KG1 (cell line): ENCODE measurements at places on chromosomes 11 and 22.
A peak's percentile ranks its signal among the peaks of the same experiment; 100 is the strongest.

GRCh38 chr22:38124236-38124974 is 13.9 kb upstream of the BAIAP2L2 start:
- no peak for DNase-seq

DNA sequence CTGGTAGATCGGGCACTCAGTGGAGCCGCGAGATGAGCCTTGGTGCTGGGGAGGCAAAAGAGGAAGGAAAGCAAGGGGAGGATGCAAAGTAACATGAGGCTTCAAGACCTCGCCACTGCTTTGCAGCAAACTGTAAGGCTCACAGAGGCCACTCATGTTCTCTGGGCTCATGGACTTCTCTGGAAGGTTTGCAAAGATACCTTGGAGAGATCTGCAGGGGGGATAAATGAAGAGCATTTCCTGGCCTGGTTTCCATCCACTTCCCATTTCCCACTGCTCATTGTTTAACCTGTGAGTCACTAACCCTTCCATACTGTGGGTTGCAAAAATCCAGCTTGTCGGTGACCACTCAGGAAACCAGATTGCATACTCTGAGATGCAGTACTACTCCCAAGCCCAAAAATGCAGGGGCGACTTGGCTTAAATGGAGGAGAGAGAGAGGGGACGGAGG is 38.5 kb downstream of the OSBP2 start:
- peak; percentile 10 for DNase-seq

DNA sequence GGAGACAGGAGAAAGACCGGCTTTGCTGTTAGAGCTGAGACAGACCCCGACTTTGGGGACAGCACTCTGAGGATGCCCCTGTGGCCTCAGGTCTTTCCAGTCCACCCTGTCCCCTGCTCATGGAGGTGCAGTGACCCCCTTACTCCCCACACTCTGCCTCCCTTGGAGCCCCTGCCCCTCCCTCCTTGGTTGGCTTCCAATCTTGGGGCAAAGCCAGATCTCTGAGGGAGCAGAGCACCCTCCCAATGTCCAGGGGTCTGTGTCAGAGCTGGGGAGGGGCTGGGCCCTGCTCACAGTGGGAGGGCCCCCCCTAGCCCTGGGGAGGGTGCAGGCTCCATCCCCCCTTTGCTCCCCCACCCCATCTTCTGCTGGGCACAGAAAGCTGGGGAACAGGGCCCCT is 50.0 kb downstream of the IGLL1 start:
- no peak for DNase-seq

DNA sequence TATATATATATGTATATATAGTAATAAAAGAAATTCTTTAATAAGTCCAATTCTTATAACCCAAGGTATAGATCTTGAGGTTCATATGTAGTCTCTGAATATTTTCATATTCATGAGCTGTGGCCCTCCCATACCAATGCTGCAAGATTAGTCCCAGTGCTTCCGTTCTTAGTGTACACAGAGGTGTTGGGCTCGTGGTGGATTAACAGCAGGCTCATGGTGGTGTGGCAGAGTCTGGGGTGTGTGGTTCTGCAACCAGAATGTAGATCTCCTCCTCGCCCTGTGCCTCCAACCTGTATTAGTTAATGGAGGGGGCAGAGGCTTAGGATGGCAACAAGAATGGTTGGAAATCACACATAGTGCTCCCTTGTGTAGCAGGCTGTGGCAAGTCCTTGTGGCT is 16.8 kb downstream of the PRDM10 start:
- no peak for DNase-seq

DNA sequence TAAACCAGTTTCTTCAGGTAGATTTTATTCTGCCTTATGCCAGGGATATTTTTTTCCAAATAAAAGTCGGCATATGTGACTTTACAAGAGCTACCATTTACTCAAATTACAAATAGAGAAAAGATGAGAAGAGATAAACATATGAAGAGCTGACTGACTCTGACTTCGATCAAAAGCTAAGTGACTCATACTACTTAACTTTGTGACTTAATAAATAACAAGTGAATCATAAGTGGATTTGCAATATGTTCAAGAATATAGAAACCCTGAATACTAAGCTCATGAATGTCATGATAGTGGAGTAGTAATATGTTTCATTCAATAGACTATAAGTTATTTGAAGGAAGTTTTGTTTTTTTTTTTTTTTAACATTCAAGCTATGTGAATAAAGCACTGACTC is 130.5 kb upstream of the ANO3 start:
- DNase-seq, result no peak

DNA sequence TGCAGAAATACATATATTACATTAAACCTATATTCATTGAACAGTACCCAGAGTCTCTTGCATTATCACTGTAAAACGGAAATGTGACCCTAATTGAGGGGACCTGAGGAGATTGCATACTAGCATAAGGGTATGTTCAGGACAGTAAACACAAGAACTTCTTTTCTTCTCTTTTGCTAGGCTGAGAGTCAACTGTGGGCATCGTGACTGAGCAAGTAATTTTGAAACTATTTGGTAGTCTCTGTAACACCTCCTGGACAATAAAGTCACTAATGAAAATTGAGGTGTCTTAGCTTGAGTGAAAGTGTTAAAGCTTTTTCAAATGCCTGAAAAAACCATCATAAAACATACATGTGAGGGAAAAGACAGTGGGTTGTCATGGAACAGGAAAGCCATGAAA is 90.9 kb downstream of the PDHX start:
- no peak for DNase-seq

DNA sequence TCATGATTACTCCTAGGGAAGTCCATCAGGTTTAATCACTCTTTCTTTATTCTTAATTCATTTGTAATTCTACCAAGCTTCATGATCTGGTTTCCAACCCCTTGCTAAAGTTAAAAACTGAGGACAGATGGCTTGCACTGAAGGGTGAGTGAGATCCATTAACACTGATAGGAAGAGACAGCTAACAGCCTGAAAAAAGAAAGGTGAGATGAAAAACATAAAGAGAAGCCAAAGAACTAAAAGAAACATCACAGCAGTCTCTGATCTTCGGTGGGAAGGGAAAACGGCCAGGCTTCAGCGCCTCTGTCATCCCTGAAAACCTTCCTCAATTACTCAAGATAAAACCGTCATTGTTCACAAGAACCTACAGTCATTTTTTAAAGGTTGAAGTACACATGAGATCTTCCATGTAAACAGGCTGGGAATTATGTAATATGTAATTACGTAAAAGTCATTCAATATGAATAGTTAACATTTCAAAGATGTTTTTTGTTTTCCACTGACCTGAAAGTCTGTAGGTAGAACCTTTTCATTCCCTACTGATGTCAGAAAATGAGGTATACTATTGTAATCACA is 41.3 kb downstream of the VSIG10L2 start:
- DNase-seq, result no peak

DNA sequence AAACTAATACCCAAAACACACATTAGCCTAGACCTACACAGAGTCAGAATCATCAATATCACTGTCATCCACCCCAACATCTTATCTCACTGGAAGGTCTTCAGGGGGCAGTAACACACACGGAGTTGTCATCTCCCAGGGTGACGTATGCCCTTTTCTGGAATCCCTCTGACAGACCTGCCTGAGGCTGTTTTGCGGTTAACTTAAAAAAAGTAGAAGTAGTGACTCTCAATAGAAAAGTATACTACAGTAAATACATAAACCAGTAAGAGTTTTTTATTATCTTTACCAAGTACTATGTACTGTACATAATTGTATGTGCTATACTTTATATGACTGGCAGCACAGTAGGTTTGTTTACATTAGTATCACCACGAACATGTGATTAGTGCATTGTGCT is 80.5 kb downstream of the PGR start:
- DNase-seq, result no peak

GRCh38 chr22:19003508-19003907 is 67.4 kb upstream of the PRODH start:
- DNase-seq, result no peak

DNA sequence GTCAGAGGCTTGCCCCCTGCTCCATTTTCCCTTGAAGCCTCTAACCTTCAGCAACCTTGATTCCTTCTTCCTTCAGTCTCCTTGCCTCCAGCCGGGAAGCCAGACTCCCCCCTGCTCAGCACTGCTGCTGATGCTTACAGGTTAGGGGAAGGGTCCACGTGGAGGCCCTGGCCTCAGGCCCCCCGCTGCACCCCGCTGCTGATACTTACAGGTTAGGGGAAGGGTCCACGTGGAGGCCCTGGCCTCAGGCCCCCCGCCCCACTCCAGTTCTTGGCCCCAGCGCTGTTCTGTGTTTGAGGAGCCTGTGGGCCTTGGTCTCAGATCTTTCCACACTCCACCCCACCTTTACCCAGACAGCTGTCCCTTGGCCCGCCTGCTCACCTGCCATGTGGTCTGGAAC is 25.6 kb upstream of the PKNOX2 start:
- DNase-seq, result no peak

DNA sequence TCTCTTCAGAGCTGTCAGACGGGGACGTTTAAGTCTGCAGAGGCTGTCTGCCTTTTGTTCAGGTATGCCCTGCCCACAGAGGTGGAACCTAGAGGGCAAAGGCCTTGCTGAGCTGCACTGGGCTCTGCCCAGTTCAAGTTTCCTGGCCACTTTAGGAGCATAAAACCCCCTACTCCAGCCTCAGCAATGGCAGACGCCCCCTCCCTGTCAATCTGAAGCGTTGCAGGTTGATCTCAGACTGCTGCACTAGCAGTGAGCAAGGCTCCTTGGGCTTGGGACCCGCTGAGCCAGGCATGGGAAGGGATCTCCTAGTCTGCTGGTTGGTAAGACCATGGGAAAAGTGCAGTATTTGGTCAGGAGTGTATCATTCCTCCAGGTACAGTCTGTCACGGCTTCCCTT is 66.6 kb upstream of the TP53I11 start:
- DNase-seq, result no peak

GRCh38 chr22:26903030-26903856 is 245.9 kb downstream of the MIAT start:
- DNase-seq, result no peak

GRCh38 chr11:112396076-112396475 is 135.4 kb upstream of the PLET1 start:
- DNase-seq, result no peak

DNA sequence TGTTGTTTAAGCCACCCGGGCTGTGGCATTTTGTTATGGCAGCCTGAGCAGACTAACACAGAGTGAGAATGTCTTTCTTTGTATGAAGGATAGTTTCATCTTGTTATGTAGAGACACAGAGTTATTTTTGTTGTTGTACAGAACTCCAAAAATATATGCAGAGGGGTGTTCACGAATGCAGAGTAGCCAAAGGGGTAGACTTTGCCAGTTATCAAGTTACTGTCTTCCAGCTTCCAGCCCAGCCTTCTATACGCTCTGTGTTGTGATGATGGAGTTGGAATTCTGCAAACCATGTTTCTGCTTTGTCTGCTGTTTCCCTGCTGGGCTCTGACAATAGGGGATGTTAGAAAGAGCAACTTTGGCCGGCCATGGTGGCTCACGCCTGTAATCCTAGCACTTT is 44.1 kb downstream of the RPS6KA4 start:
- DNase-seq, result no peak

DNA sequence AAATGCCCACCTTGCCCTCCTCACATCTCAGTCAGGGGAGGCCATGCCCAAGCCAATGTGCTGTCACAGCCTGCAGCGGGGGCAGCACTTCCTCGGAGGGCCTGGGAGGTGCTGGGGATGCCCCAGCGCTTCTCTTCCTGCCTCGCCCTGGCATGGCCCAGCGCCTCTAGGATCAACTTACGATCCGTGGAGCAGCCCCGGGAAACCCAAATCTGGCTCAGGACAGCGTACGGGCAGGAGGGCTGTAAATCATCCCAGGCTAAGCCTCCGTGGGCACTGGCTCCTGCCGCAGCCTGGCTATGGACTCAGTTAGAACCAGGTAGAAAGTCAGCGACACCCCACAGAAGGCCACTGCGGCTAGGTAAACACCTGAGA is 60.9 kb upstream of the EMID1 start:
- DNase-seq, result no peak

DNA sequence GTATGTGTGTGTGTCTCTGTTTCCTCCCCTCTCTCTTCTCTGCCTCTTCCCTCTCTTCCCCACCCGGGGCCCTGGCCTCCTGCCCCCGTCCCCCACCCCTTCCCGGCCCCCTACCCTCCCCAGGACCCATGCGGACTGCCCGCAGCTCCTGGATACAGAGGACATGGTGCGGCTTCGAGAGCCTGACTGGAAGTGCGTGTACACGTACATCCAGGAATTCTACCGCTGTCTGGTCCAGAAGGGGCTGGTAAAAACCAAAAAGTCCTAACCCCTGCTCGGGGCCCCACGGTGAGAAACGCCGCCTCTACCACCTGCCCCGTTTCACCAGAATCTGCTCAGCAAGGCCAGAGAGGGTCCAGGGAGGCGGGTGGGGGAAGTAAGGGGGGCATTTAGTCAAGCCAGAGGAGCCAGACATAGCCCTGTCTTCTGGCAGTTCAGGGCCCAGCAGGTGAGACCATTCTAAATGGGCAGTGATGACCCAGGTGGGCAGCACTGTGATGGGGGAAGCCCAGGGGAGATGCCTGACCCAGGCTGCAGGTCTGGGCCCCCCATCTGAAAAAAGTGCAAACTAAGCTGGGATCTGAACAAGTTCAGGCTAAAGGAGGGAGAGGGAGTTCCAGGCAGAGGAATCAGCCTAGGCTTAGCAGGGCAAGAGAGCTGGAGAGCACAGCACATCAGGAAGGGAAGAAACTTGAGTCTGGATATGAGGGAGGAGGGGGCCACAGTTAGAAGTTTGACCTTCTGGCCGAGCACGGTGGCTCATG is 6.4 kb downstream of the SELENOM start:
- DNase-seq, result no peak

DNA sequence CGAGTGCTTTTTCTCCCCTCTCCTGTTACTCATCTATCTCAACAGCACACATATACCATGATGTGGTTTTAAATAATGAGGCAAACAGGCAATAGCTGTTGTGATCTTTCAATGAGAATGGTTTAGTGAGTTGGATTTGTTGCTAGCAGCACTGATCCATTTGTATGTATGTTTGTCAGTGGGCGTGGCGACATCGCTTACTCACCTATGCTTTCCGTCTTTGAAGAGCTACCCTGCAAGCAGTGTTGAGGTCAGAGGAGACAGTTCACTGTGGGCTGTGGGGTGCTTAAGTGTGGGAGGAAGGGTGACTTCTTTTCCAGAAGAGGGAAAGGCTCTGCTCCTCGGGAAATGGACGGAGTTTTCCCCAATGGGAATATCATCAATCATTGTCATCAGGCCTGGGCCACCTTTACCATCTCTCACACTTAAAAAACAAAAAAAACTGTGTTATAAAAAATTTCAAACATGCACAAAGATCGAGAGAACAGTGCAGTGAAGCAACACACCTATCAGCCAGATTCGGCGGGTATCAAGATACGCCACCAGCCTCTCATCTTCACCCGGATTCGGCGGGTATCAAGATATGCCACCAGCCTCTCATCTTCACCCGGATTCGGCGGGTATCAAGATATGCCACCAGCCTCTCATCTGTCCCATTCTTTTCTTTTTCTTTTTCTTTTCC is 83.8 kb downstream of the TBC1D22A start:
- DNase-seq, result no peak

GRCh38 chr11:36622431-36623136 is 24.5 kb upstream of the RAG2 start:
- DNase-seq, result no peak

- no peak for DNase-seq
These were observed 541.5 kb upstream of the ANO3 start for GRCh38 chr11:25790396-25790795.

- DNase-seq, result no peak
These were observed 11.3 kb upstream of the GDPD5 start for GRCh38 chr11:75536786-75537641.

- no peak for DNase-seq
These were observed 2.6 kb upstream of the SHISA8 start for GRCh38 chr22:41917375-41917902.

- no peak for DNase-seq
These were observed 176.2 kb downstream of the BUD13 start for GRCh38 chr11:116596346-116597260.
